ENCODE measurements at places on chromosomes 1 and 21. TPM values are rescaled to one million over a fixed set of nuclear protein-coding genes. Genes with fewer than 3 reads are reported as not detected.

Gene ANKRD34A
- total RNA-seq: 2.5 TPM

Gene FABP3
- 0.25 TPM for total RNA-seq

Gene FNDC10
- total RNA-seq: 6.8 TPM

Gene GDAP2
- total RNA-seq: 8.0 TPM

Gene ETV3L
- total RNA-seq: not detected

Gene RNU1-2
- not detected for total RNA-seq
